Smooth muscle cell of trachea (primary cell): ENCODE measurements at places on chromosomes 1 and 21. TPM values are rescaled to one million over a fixed set of nuclear protein-coding genes. Genes with fewer than 3 reads are reported as not detected.

CR2 gene
- total RNA-seq: under 0.01 TPM in 1 of 2 replicates, not detected in the other

CAPN9 gene
- 0.15 TPM in 1 of 2 replicates, not detected in the other for total RNA-seq

MKNK1 gene
- 23.0 and 24.6 TPM in 2 replicates for total RNA-seq

TNFRSF4 gene
- total RNA-seq: under 0.01 and 0.17 TPM in 2 replicates

HSD3B1 gene
- not detected in 2 replicates for total RNA-seq

DMRTA2 gene
- total RNA-seq: 0.15 and 0.50 TPM in 2 replicates

LCE1A gene
- not detected in 2 replicates for total RNA-seq

CCDC185 gene
- total RNA-seq: 0.17 TPM in 1 of 2 replicates, not detected in the other

HSD3B2 gene
- not detected in 2 replicates for total RNA-seq

LIN28A gene
- total RNA-seq: not detected in 2 replicates

STUM gene
- under 0.01 TPM in 1 of 2 replicates, not detected in the other for total RNA-seq

CLCA2 gene
- 2.9 and 11.2 TPM in 2 replicates for total RNA-seq

OLFML3 gene
- total RNA-seq: 139 and 144 TPM in 2 replicates

KRTAP21-3 gene
- not detected in 2 replicates for total RNA-seq

EPB41 gene
- 6.7 and 15.9 TPM in 2 replicates for total RNA-seq

SLC25A44 gene
- total RNA-seq: 7.7 and 8.1 TPM in 2 replicates

NBL1 gene
- total RNA-seq: 117 and 301 TPM in 2 replicates

DHRS3 gene
- total RNA-seq: 52.5 and 174 TPM in 2 replicates

CLCNKB gene
- under 0.01 TPM in 1 of 2 replicates, not detected in the other for total RNA-seq

KRTAP6-3 gene
- not detected in 2 replicates for total RNA-seq

TEX38 gene
- 0.29 TPM in 1 of 2 replicates, not detected in the other for total RNA-seq

PCP4L1 gene
- not detected in 2 replicates for total RNA-seq

SERINC2 gene
- 5.5 and 38.9 TPM in 2 replicates for total RNA-seq

ADAMTS5 gene
- total RNA-seq: 8.3 and 9.3 TPM in 2 replicates

DARS2 gene
- 20.0 and 31.0 TPM in 2 replicates for total RNA-seq
